ENCODE measurements at places on chromosomes 7 and 10.

DNA sequence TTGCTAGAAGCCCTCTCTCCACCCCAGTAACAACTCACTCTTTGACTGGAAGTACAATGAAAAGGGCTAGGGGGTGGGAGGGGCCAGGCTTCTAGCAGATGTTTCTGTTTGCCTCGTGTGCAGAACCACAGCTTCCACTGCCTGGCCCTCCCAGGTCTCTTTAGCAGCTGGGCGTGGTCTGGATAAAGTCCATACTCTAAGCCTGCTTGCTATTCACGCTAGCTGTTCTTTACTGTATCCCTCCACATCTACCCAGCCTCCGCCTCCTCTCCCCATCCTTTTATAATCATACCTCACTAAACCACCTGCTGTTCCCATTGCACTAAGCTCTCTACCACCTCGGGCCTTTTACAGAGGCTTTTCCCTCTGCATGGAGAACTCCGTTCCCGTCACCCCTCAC is 288.8 kb downstream of the CAMK1D start:
- no peak for DNase-seq

GRCh38 chr10:71308985-71309384 is 10.1 kb upstream of the SLC29A3 start:
- DNase-seq, result no peak

- no peak for DNase-seq
Observed at GRCh38 chr10:91540733-91541132, 92.1 kb downstream of the PPP1R3C start.

- peak; percentile 75 for DNase-seq
Observed at GRCh38 chr7:45917658-45918057, 3.4 kb downstream of the IGFBP3 start.

DNA sequence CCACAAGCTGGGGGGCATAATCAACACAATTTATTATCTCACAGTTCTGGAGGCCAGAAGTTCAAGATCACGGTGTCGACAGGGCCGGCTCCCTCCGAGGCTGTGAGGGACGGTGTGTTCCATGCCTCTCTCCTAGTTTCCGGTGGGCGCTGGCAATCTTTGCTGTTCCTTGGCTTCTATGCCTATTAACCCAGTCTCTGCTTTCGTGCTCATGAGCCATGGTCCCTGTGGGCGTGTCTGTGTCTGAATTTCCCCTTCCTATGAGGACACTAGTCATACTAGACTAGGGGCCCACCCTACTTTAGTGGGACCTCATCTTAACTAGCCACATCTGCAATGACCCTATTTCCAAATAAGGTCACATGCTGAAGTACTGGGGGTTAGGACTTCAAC is 29.4 kb downstream of the HIPK2 start:
- DNase-seq, result no peak

DNA sequence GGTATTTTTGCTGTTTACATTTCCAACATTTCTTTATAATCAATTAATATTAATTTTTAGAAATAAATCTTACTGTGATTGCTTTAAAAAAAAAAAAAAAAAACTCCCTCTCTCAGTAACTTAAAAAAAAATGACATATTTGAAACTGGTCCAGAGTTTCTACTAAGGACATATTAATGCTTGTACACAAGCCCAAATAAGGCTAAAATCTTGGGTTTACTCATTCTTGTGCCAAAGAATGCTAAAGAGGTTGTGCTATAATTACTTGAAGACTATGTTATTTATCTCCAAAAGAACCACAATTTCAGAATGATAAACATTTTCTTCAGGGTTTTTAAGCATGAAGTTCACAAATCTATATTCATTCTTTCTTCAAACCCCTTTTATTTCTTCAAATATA is 39.4 kb upstream of the PHF14 start:
- no peak for DNase-seq

- no peak for DNase-seq
Observed at GRCh38 chr10:528173-529165, 161.0 kb downstream of the DIP2C start.

DNA sequence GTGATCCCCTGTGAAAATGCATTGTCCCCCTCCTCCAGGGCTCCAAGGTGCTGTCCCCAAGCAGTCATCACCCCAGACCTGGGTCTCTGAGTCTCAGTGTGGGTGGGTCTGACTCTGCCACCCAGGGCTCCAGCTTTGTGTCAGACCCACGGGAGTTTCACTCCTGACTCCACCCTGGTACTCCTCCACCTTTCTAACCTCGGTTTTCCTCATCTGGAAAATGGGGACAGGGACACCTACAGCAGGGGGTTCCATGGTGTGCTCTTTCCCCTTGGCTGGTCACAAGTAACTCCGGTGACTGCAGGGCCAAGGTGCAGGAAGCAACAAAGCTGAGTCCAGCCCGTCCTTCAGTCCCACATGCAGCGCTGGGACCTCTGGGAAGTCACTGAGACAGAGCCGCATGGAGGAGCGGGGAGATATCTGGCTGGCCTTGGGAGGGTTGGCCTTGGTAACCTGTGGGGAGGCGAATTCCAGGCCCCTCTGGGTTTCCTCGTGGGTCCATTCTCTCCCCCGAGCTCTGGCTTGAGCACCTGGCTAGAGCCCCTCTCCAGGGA is 41.8 kb upstream of the RABGEF1 start:
- no peak for DNase-seq

- DNase-seq, result no peak
Observed at GRCh38 chr10:110775406-110775805, 96.3 kb upstream of the PDCD4 start.

GRCh38 chr7:32518534-32519140 is 23.3 kb downstream of the AVL9 start:
- no peak for DNase-seq

DNA sequence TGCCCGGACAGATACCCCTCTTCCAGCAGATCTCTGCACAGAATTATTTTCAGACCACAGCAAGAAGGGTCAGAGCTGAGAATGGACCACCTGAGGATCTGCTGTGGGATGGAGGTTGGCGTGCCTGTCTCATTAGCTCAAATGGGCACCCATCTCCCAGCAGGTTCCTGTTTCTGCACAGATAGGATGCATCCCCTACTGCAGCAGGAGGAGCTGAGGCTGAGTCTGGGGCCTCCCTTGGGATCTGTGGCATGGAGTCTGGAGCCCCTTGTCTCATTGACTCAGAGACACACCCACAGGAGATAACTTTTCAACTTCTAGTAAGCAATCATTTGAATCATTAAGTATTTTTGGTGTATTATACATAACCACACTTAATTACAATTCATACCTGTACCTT is 212.7 kb downstream of the ADK start:
- no peak for DNase-seq

GRCh38 chr10:34838366-34838900 is 23.3 kb upstream of the PARD3 start:
- DNase-seq, result no peak

- no peak for DNase-seq
Observed at GRCh38 chr7:12475362-12476063, 71.8 kb upstream of the VWDE start.

- DNase-seq, result no peak
Observed at GRCh38 chr7:47337531-47337930, 244.4 kb downstream of the TNS3 start.

- DNase-seq, result no peak
Observed at GRCh38 chr7:69749372-69749979, 151.2 kb downstream of the AUTS2 start.

DNA sequence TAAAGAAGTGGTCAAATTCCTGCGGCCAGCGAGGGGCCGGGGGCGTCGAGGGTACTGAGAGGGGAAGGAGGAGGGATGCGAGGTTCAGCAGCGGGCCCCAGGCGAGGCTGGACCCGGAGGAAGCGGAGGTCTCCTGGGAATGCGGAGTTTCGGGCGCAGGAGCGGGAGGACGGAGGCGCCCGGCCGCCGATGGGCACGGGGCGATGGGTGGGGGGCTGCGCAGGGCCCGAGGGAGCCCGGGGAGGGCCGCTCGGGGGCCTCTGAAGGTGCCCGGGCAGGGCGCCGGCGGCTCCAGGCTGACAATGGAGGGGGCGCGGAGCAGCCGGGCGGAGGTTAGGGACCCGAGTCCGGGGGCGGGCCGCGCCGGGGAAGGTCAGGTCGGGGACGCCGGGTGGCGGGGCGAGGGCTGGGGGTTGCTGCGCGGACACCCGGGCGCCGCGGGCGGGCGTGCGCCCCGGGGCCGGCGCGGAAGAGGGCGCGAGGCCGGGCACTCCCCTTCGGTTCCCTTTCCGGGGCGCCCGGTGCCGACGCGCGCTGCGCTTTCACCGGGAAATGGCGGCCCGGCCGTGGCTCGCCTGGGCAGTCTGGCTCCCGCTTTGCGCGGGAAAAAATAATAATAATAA is 683 bp downstream of the MACROH2A2 start:
- DNase-seq, result no peak

DNA sequence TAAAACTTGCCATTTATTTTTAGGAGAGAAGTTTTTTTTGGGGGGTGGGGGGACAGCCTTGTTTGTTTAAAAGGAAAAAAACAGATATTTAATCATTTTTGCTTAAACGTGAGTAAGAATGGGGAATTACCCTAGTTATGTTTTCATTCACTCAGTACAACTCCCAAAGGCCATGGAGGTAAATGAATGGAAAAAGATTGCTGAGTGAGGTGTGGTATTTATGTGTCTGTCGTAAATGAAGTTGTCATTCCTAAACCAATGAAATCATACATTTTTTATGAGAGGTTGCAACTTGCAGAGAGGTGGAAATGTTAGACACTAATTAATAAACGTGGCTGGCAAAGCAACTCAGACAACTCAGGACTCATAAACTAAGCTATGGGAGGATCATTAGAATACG is 218.1 kb downstream of the CELF2 start:
- DNase-seq, result no peak

All from natural killer cell (primary cell).